Vagina (tissue), 2 donors: ENCODE measurements at places on chromosomes 7 and 10.
A peak's percentile ranks its signal among the peaks of the same experiment; 100 is the strongest.

DNA sequence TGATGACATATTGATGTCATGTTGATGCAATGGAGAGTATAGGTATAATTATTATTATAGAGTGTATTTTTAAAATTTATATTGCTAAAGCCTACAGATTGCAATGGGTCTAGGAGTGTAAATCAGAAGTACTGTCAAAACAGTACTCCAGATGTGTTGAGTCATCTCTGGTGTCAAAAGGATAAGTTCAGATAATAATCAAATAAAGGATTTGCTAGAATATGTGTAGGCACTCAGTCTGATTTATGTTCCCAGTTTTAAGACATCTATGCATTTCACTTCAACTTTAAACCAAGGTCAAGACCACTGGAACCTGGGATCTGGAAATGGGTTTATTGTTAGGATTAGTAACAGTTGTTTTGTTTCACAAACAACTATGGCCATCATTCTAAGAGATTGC, 342.3 kb upstream of the BMPER start:
- no peak for DNase-seq

GRCh38 chr7:159271781-159272180, 127.1 kb upstream of the VIPR2 start:
- DNase-seq, result no peak

GRCh38 chr7:23074443-23075261, 30.9 kb upstream of the KLHL7 start:
- DNase-seq, result no peak

DNA sequence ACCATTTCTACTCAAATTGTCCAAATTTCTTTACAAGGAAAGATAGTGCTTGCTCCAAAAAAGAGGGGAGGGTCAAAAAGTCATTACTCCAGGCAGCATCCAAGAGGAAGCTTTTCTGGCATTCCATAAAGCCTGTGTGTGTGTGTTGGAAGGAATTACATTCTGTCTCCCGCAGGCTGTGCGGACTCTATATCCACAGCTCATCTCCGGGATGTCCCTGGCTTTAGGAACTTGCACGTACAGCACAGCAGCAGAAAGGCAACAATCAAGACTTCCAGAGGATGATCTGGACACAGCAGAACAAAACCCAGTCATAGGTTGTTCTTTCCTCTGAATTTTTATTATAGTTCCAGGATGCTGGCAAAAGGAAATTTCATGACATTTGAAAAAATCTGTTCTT, 94.8 kb downstream of the ITIH5 start:
- DNase-seq, result no peak

GRCh38 chr7:49333180-49333881, 409.0 kb downstream of the CDC14C start:
- no peak for DNase-seq

GRCh38 chr10:78972160-78972946, 96.4 kb upstream of the ZMIZ1 start:
- peak; percentile 93 for DNase-seq

GRCh38 chr7:2253021-2253420, 11.0 kb downstream of the NUDT1 start:
- no peak for DNase-seq

DNA sequence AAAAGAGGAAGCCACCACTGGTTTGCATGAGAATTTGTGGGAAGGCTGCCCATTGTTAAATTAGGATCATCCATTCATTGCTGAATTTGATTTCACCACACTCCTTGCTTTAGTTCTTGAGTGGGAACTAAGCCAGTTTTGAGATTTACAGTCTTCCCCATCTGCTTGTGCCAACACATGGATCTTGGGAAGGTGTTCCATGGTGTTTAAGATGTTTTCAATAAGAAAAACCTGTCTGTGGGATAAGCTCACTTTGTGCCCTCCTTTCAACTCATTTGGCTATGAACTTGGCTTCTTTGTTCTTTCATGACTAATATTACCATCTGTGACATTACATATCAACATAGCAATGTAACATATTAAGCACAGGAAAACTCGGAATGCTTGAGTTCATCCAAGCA, 73.2 kb downstream of the INHBA start:
- no peak for DNase-seq

DNA sequence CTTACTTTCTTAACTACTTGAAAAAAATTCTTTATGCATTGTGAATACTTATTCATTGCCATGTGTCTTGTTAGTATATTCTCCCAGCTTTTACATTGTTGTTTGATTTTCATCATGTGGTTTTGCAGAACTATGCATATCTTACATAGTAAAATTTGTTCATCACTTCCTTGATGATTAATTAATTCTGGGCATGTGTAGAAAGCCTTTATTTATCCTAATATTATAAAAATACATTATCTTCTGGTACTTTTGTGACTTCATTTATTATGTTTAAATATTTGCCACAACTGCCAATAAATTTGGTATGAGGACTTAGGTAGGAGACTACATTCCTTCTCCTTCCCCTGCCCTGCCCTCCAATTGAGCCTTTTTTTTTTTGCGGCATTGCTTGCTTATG, 166.0 kb upstream of the ZNF32 start:
- no peak for DNase-seq

DNA sequence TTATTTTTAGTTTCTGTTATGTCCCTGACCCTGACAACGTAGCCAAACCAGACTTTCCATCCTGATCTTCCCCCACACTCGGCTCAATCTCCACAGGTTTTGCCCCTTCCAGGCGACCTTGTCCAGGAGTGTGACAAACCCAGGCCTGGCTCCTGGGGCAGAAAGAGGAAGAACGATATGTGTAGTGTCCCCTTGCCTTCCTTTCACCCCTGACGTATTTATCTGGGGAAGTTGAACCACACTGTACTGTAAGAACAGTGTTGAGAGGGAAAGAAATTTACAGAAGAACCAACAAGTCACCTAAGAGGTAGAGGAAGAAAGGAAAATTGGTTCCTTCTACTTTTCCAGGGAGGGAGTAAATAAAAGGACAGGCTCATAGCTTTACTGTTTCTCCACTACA, 158.0 kb downstream of the VTI1A start:
- DNase-seq, result no peak

GRCh38 chr7:91414734-91415133, 150.5 kb downstream of the FZD1 start:
- DNase-seq, result no peak

DNA sequence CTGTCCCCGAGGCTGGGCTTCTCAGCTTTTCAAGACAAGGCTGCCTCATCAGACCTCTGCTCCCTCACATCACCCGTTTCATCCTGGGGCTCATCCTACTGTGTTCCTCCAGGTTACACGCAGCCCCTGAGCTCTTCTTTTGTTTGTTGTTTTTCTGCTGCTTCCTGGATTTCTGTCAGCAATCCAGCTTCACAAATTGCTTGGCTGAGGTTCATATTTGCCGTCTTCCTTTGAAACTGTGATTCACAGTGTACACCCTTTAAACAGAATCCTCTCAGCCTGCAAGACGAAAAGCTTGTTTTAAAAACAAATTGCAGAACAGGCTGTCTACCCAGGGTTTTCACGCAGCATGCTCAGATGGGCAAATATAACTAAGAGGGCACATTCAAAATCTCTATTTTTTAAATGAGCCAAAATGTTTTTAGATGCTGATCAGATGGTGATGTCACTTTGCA, 39.1 kb upstream of the PARD3 start:
- DNase-seq, result no peak

DNA sequence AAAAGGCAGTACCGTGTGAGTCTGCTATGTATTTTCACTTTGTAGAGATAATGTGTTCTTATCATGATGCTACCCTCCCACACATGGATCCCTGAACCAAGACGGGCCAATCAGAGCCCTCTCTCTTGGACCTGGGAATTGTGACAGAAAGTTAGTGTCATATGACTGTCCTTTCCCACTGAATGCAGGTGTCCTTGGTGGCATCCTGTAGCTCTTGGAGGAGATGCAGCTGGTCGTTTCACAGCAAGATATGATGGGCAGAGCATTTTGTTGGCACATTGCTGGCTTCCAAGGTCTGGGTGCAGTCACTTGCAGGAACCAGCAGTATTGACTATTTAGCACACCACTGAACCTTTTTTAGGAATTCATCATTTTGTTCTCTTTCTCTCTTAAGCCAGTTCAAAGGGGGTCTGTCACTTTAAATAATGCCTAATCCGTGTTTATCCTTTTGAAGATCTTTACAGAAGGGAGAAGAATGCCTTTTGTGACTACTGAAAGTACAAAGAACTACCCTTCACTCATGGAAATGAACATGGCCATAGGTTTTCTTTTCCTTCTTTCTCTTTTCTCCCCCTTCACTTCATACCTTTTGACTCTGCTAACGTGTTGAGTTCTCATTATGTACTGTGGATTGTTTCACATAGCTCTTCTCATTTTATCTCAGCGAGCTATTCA, 125.1 kb downstream of the PLXDC2 start:
- DNase-seq, result no peak

- no peak for DNase-seq
Measured at GRCh38 chr7:74329225-74329624, 40.0 kb downstream of the CLIP2 start.

- DNase-seq, result no peak
Measured at GRCh38 chr10:132486539-132487121, 51.0 kb upstream of the INPP5A start.

DNA sequence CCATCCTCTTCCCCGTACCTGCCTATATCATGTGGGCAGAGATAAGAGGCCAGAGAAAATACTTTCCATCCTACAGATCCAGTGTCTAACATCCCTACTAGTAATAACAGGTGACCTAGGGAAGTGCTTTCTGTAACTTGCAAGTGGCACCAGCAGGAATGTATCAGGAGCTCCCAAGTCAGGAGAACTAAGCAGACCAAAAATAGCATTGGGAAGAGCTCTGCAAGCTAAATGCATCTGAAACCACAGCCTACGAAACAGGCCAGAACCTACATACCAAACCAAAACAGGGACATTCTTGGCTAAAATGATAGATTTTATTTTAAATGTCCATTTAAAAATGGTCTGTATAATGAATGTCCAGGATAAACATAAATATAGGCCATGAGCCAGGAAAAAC, 680.8 kb downstream of the PHTF2 start:
- no peak for DNase-seq

DNA sequence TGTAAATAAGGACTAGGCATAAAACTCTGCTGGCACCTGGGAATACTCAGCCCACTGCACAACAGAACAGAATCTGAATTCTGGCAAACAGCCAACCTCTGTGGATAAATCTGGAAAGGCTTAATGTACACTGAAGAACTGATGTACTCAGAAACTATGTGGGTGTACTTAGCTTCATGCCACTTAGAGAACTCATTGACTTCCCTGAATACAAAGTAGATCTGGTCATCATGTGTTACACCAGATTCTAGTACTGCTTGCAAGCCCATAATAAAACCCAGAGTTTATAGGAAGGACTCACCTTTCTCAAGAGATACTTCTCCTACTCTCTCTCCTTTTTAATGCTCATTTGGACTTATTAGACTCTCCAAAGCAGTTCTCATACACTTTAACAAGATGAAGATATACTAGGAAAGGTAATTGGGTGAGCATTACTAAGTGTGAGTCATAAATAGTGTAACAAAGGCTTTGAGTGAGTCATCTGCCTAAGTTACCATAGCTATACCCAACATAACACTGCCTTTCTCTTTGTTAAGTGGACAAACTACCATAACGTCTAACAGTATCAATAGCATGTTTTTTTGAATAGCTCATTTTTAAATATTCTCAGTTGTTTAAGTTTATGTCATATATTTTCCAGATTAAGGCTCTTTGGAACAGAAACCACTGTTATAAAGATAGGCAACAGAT, 309.1 kb downstream of the MDFIC start:
- DNase-seq, result no peak

DNA sequence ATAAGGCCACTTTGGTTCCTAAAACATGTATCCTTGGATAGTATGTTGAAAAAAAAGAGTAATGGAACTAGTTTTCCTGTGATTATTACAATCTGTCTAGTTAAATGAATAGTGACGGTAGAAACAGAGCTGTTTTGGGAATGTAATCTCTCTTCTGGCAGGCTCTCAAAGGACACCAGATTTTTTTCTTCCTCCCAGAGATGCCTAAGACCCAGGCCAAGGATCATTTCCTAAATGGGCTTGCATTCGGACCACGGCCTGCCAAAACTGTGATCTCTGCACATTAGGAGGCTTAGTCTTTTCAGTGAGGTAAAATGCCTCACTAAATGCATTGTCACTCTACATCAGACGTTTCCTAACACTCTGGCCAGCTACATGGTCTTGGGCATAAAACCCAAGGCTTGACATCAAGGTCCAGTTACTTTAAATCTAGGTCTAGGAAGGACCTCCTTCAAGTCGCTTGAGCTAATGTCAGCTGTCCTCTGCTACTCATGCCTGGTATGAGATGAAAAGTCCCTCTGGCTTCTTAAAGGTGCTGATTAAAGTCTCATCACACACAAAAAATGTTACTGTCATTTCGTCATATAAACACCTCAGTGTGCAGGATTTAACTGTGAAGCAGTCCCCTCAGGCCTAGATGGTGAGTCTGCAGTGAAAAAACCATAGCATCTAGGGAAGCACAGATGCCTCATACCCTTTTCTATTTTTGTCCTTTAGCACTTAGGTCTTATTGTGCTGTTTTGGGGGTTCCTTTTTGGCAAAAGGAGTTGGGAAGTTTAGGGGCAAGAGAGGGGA, 47.7 kb downstream of the DLD start:
- DNase-seq, result no peak

DNA sequence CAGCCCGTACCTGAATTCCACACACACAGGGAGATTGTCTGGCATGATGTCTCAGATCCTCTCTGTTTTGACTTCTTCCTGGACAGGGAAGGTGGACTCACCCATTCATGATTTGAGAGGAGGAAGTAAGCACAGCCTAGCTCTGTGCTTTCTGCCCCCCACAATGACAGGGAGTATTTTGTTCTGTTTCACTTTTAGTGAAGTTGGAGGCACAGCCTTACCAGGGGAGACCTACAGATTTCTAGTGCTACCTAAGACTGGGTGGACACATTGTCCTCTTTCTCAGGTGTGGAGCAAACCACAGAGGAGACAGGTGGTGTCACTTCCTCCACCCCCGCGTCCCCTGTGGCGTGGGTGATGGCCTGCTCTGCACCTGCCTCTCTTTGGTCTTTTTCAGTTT, 408.6 kb upstream of the PFKP start:
- DNase-seq, result no peak
